ENCODE measurements at places on chromosomes 2 and 18.

- no peaks in the 10 kb centered on the region for H3K27me3 ChIP-seq
- H3K4me1 ChIP-seq, result peaks cover 11% of the 10 kb centered on the region
- peak overlapping the region; percentile 85 for H3K27ac ChIP-seq
- H3K4me3 ChIP-seq, result no peak overlapping the region
- peaks cover 4% of the 10 kb centered on the region for H3K36me3 ChIP-seq
- DNase-seq, result no peak
Observed at GRCh38 chr2:118738524-118739308, 108.7 kb downstream of the EN1 start.

GRCh38 chr2:72893594-72894319, 6.5 kb downstream of the SPR start:
- no peak for DNase-seq
- H3K27ac ChIP-seq, result no peak overlapping the region
- peaks cover 8% of the 10 kb centered on the region for H3K36me3 ChIP-seq
- H3K4me1 ChIP-seq, result peaks cover 16% of the 10 kb centered on the region

GRCh38 chr2:134626781-134627180, 92.0 kb downstream of the TMEM163 start:
- H3K27me3 ChIP-seq, result peaks cover 3% of the 10 kb centered on the region
- no peak overlapping the region for H3K4me3 ChIP-seq
- H3K36me3 ChIP-seq, result no peaks in the 10 kb centered on the region

DNA sequence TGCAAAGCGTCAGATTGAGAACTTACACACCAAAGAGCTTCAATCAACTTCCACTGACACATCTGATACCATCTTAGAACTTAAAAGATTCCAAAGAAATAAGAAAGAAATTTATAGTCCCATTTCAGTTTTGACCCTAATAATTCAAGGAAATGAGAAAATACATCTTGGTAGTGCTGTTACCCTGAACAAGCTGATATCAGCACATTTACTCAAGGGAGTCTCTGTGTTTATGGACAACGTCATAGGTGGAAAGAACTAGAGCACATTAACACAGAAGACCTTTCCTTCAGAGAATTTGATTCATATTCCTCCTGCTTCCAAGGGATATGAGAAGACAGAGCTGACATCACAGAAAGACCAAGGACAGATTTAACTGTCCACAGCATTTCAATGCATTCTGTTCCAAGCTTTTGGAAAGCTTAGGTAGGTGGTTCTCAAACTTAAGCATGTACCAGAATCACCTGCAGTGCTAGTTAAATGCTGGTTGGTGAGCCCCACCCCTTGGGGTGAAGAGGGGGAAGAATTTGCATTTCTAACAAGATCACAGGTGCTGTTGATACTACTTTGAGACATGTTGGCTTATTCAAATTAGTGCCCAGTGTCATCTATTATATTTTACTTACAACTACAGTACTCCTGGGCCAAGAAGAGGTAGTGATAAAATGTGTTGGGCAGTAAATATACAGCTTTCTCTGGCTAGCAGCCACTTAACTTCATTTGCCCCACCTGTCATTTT, 59.8 kb downstream of the LDAH start:
- H3K27ac ChIP-seq, result no peak overlapping the region
- DNase-seq, result no peak
- peaks cover 9% of the 10 kb centered on the region for H3K4me1 ChIP-seq
- no peak overlapping the region for H3K4me3 ChIP-seq
- no peaks in the 10 kb centered on the region for H3K27me3 ChIP-seq
- H3K36me3 ChIP-seq, result peaks cover 17% of the 10 kb centered on the region

GRCh38 chr2:39772812-39773152, 6.3 kb downstream of the THUMPD2 start:
- no peaks in the 10 kb centered on the region for H3K27me3 ChIP-seq
- H3K27ac ChIP-seq, result no peak overlapping the region
- no peak for DNase-seq
- peaks cover 20% of the 10 kb centered on the region for H3K36me3 ChIP-seq

- H3K27me3 ChIP-seq, result peaks cover 2% of the 10 kb centered on the region
- peaks cover 5% of the 10 kb centered on the region for H3K4me1 ChIP-seq
- no peaks in the 10 kb centered on the region for H3K36me3 ChIP-seq
- no peak overlapping the region for H3K4me3 ChIP-seq
- DNase-seq, result no peak
Observed at GRCh38 chr18:54612237-54612636, 21.2 kb downstream of the DYNAP start.

DNA sequence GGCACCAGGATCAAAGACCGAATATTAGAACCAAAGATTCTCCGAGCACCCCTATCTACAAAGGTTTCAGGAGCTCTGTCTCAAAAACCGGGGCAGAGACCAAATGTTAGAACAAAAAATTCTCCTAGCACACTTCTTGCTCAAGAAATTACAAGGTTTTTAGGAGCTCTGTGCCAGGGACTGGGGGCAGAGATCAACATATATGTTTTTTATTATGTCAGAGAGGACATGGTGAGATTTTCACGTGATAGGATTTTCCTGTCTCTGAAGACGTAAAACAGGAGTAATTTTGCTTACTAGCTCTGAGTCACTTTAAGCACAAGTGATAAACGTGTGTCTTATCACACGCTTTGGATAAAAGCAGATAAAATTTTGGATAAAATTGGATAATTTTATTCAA, 34.8 kb upstream of the ODC1 start:
- DNase-seq, result no peak
- H3K4me1 ChIP-seq, result peaks cover 11% of the 10 kb centered on the region
- H3K36me3 ChIP-seq, result no peaks in the 10 kb centered on the region
- H3K27me3 ChIP-seq, result peaks cover 36% of the 10 kb centered on the region

GRCh38 chr18:11987527-11987926, 6.2 kb downstream of the IMPA2 start:
- no peaks in the 10 kb centered on the region for H3K27me3 ChIP-seq
- H3K36me3 ChIP-seq, result no peaks in the 10 kb centered on the region
- no peak for DNase-seq
- no peak overlapping the region for H3K4me3 ChIP-seq

GRCh38 chr18:45608400-45608799, 6.9 kb upstream of the SLC14A2 start:
- H3K4me3 ChIP-seq, result no peak overlapping the region
- H3K27ac ChIP-seq, result no peak overlapping the region

- H3K27me3 ChIP-seq, result no peaks in the 10 kb centered on the region
- H3K36me3 ChIP-seq, result peaks cover 43% of the 10 kb centered on the region
- H3K27ac ChIP-seq, result no peak overlapping the region
- H3K4me3 ChIP-seq, result no peak overlapping the region
- H3K4me1 ChIP-seq, result peaks cover 14% of the 10 kb centered on the region
Observed at GRCh38 chr2:12726271-12726670, 9.5 kb downstream of the TRIB2 start.

GRCh38 chr2:5826979-5827655, 134.9 kb downstream of the SOX11 start:
- H3K4me3 ChIP-seq, result no peak overlapping the region
- peaks cover 8% of the 10 kb centered on the region for H3K36me3 ChIP-seq
- no peak overlapping the region for H3K27ac ChIP-seq

- H3K27me3 ChIP-seq, result no peaks in the 10 kb centered on the region
- H3K36me3 ChIP-seq, result no peaks in the 10 kb centered on the region
- no peak overlapping the region for H3K4me3 ChIP-seq
- H3K4me1 ChIP-seq, result peaks cover 79% of the 10 kb centered on the region
- DNase-seq, result no peak
- H3K27ac ChIP-seq, result peak overlapping the region; percentile 96
Observed at GRCh38 chr2:218293715-218294429, 1.6 kb upstream of the TMBIM1 start.

GRCh38 chr2:5064687-5065086, 627.5 kb upstream of the SOX11 start:
- peaks cover 2% of the 10 kb centered on the region for H3K4me1 ChIP-seq
- no peak for DNase-seq
- no peaks in the 10 kb centered on the region for H3K27me3 ChIP-seq
- no peak overlapping the region for H3K4me3 ChIP-seq

GRCh38 chr2:43758739-43759138, 15.1 kb upstream of the DYNC2LI1 start:
- peak overlapping the region; percentile 29 for H3K27ac ChIP-seq
- no peak overlapping the region for H3K4me3 ChIP-seq
- H3K27me3 ChIP-seq, result no peaks in the 10 kb centered on the region
- peaks cover 6% of the 10 kb centered on the region for H3K4me1 ChIP-seq

GRCh38 chr18:43125471-43125870, 10.0 kb upstream of the RIT2 start:
- H3K4me3 ChIP-seq, result no peak overlapping the region
- H3K27me3 ChIP-seq, result no peaks in the 10 kb centered on the region
- DNase-seq, result no peak

DNA sequence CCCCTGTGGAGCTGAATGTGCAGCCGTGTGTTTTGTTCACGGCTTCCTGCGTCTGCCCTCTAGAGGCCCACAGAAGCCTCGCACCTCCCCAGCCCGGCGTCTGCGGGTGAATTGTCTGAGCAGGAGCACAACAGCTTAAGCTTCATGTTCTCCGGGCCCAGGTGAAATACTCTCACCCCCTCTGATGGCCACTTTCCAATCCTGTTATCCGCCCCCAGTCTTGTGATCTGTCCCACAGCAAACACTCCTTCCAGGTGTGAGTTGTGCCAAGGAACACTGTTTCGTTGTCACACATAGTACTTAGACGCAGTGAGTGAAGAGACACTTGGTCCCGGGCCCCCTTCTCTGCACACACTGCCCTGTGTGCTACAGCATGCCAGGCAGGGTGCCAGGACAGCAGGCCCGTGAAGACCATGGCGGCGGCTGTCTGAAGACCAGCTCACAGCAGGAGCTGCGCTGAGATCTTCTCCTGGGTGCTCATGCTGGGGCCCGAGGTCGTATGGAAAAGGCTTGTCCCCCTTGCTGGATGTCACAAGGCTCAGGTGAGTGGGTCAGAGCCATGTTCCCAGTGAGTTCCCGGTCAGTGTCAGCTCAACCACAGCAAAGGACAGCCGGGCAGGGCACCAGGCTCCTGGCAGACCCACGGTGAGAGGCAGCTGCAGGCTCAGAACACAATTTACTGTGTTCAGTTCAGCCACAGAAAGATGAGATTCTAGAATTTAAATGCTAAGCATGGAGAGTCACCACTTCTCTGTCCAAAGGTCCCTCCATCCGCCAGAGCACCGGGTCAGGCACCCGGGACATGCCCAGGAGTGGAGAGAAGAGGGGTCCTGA, 6.8 kb upstream of the PXDN start:
- peak overlapping the region; percentile 44 for H3K27ac ChIP-seq
- no peak for DNase-seq
- H3K27me3 ChIP-seq, result peaks cover 27% of the 10 kb centered on the region
- H3K36me3 ChIP-seq, result peaks cover 6% of the 10 kb centered on the region
- peaks cover 20% of the 10 kb centered on the region for H3K4me1 ChIP-seq

GRCh38 chr2:134677856-134678756, 40.7 kb downstream of the TMEM163 start:
- H3K27ac ChIP-seq, result no peak overlapping the region
- no peak for DNase-seq
- H3K27me3 ChIP-seq, result peaks cover 15% of the 10 kb centered on the region
- no peaks in the 10 kb centered on the region for H3K4me1 ChIP-seq

DNA sequence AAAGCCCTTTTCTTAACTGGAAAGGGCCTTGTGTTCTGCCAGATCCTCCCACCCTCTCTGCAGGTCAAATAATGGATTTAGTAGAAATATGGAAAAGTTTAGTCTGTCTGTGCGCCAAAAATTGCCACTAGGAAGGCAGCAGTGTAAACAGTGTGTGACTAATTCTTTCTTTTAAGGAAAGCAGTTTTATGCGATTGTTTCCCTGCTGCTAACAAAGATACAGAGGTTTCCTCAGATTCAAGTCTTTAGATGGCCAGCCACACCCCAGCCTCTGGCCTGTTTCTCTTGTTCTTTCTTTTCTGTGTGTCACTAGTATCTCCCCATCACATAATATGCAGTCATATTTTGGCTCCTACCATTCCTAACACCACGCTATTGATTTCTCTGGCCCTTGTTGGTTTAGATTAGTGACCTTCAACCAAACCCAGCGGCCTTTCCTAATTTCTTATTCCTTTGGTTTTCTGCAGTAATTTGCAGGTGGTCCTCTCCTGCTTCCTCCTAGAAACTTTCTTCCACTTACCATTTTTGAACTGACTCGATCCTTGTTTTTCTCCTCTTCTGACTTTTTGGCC, 157.4 kb downstream of the LTBP1 start:
- H3K36me3 ChIP-seq, result peaks cover 15% of the 10 kb centered on the region
- H3K4me3 ChIP-seq, result no peak overlapping the region
- no peak overlapping the region for H3K27ac ChIP-seq
- no peaks in the 10 kb centered on the region for H3K27me3 ChIP-seq
- DNase-seq, result no peak
- peaks cover 4% of the 10 kb centered on the region for H3K4me1 ChIP-seq

DNA sequence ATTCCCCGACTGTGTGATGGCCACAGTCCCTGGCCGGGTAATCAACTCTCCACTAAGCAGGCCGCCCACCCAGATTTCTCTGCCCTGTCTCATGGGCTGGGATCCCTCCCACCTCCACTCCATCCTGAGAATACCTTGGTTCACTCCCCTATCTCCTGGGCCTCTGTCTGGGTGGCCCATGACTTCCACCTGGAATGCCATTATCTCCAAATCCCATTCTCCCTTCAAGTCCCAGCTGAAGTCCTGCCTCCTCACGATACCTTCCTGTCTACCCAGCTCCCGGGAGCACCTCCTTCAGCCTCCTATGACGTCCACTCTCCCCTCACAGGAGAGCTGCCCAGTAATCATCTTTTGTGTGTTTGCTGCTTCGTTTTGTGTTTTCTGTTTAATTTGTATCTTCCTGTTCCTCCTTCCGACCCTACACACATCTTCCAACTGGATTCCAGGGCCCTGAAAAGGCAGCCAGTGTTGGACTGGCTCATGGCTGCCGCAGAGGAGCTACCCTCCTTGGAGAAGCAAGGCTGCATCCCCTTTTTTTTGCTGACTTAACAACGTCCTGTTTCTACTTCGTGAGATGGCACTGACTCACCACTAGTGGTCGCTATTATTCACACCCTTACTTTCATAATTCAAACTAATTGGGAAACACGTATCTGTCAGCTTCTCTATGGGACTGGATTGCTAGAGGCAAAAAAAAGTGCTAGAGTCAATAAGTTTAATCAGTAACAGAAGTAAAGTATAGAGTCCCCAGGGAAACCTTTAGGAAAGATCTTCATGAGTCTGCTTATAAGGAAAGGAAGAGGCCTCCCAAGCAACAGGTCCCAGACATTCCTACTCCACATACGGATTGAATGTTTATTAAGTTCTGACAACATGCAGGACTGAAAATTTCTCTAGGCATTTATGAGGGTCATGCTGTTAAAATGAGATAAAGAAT, 171.9 kb upstream of the GATA6 start:
- peak overlapping the region; percentile 31 for H3K27ac ChIP-seq
- H3K4me1 ChIP-seq, result peaks cover 19% of the 10 kb centered on the region
- no peak for DNase-seq
- no peak overlapping the region for H3K4me3 ChIP-seq
- H3K36me3 ChIP-seq, result no peaks in the 10 kb centered on the region

- peaks cover 2% of the 10 kb centered on the region for H3K4me1 ChIP-seq
- no peak overlapping the region for H3K4me3 ChIP-seq
- H3K27me3 ChIP-seq, result no peaks in the 10 kb centered on the region
- H3K36me3 ChIP-seq, result no peaks in the 10 kb centered on the region
- DNase-seq, result no peak
Observed at GRCh38 chr2:183349091-183349490, 224.8 kb downstream of the NUP35 start.

GRCh38 chr2:174486563-174487107, at the start of gene GPR155:
Gene GPR155, minus strand, starts transcription at chr2:174487029. Its CDS starts 5,073 bp downstream, at chr2:174481956.
- peaks cover 5% of the 10 kb centered on the region for H3K36me3 ChIP-seq
- peak within 1 kb of the TSS; percentile 87 for H3K4me3 ChIP-seq
- peaks cover 13% of the 10 kb centered on the region for H3K4me1 ChIP-seq
- H3K27me3 ChIP-seq, result peaks cover 2% of the 10 kb centered on the region

Measured in mesothelial cell of epicardium (in vitro differentiated cells).